ENCODE measurements at places on chromosomes 3 and 15. TPM values are rescaled to one million over a fixed set of nuclear protein-coding genes. Genes with fewer than 3 reads are reported as not detected.
A peak's percentile ranks its signal among the peaks of the same experiment; 100 is the strongest.

COL6A5 gene
- total RNA-seq: not detected

CSTA gene
- not detected for total RNA-seq

BBX gene
- 71.0 TPM for total RNA-seq

SAMD7 gene
- total RNA-seq: not detected

PEX5L gene
- 41.0 TPM for total RNA-seq

FHIT gene
- total RNA-seq: 15.2 TPM

CRABP1 gene
- 314 TPM for total RNA-seq

C2CD4B gene
- total RNA-seq: not detected

UTS2B gene
- total RNA-seq: not detected

C3orf20 gene
- not detected for total RNA-seq

BCL2A1 gene
- not detected for total RNA-seq

RBP2 gene
- total RNA-seq: not detected

ATP13A4 gene
- 0.93 TPM for total RNA-seq

MEX3B gene
- total RNA-seq: 96.2 TPM

CCRL2 gene
- not detected for total RNA-seq

ZPLD1 gene
- not detected for total RNA-seq

GOLGA6B gene
- total RNA-seq: not detected

TMEM108 gene
- total RNA-seq: 9.0 TPM

LSAMP gene
- total RNA-seq: 67.1 TPM

SMCO1 gene
- total RNA-seq: not detected

- no peak for DNase-seq
These were observed 32.6 kb upstream of the TBC1D5 start for GRCh38 chr3:17775073-17775472.

DNA sequence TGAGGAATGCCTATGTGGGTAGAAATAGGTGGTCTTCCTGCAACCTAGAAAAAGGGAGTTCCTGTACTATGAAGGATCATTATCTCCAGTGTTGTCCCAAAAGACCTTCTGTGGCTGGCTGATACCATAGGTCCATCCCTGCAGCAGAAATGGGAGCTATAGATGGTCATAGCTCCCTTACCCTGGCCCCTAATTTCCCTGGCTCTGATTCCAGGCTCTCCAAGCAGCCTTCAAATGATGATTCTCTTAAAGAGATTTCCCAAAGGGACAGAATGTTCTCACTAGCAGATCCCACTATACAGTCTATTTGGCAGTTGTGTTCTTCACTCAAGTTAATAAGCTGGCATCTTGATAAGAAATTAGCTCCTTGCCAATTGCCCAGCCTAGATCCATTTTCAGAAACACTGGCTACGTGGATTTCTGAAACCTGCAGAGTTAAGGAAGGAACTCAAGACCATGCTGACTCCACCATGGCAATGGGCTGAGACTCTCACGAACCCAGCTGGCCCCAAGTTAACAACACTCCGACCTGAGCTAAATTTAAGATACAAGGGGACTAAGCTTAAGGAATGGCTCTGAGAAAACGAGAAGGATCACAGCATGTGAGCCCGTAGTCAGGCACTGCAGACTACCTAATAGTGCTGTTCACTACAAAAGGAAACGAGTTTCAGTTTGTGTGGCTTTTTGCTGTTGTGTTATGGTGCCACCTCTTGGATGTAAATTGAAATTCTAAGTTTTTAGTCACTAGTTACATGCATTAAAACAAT lies 11.4 kb downstream of the C15orf40 start:
- no peak for DNase-seq

DNA sequence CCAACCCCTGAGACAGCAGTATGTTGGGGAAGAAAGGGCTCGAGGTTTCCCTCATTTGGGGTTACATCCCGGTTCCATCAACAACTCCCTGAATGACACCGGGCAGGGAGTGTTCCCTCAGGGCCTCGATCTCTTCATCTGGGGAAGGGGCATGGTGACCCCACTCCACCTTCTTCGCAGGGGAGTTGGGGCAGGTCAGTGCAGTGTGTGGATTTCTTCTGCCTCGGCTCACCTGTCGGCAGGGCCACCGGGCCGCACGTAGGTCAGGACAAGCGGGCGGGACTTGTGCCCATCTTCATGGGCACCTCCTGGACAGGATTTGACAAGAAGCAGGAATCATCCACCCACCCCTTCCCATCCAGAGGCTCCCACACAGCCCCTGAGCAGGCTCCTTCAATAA lies 17.4 kb downstream of the GRIP2 start:
- DNase-seq: peak; percentile 2

GRCh38 chr15:79212589-79213157 lies 69.8 kb upstream of the ANKRD34C start:
- no peak for DNase-seq

DNA sequence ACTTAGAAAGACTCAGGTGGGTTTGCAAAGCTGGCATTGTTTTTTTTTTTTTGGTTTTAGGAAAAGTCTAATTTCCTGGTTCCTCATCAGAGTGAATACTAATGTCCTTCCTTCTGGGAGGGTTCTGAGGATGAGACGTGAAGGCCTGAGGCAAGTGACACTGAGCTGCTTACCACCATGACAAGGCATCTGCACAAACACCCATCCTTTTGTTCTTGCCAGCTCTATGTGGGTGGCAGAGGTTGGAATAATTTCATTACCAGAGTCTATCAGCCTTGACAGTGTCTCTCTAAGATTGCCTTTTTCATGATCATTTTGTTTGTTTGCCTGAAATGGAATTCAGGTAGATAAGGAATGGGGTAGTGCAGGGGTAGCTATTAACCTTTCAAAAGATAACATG lies 17.1 kb downstream of the RTP4 start:
- no peak for DNase-seq

DNA sequence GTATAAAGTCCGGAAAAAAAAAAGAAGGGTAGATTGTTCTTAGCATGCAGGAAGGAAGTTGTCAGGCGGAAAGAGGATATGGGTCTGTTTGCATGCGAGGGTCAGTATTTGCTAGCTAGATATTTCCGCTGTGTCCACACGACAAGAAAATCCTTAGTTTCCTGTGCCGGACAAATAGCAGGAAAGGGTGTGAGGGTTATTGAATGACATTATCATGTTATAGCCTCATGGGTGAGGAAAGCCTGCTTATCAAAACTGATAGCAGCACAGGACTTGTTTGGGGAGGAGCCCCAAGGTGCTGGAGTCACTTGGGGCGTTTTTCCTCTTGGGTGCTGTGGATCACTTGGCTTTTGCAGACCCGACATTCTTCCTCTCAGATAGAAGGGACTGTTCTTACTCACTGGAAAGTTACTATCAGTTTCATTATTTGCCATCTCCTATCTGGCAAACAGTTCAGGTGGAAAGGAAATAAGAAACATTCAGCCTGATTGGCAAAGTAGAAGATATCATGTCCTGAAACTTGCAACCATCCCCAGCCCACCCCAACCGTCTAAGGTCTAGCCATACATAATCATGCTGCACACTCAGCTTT lies 127.2 kb upstream of the DPH6 start:
- DNase-seq: no peak

- DNase-seq: no peak
These were observed 65.9 kb upstream of the FEZF2 start for GRCh38 chr3:62439176-62439813.

GRCh38 chr3:106617276-106617675 lies 748.5 kb upstream of the CBLB start:
- no peak for DNase-seq

- DNase-seq: no peak
These were observed 512.1 kb downstream of the MAGI1 start for GRCh38 chr3:65526656-65527055.

- no peak for DNase-seq
These were observed 45.4 kb downstream of the SSR3 start for GRCh38 chr3:156509189-156510174.

GRCh38 chr3:168884353-168884903 lies 779.1 kb downstream of the MECOM start:
- DNase-seq: no peak

- DNase-seq: no peak
These were observed 627.2 kb downstream of the CADM2 start for GRCh38 chr3:85586018-85586417.

GRCh38 chr3:189322339-189322738 lies 150.6 kb downstream of the TPRG1 start:
- DNase-seq: no peak

GRCh38 chr15:100986158-100986896 lies 67.2 kb downstream of the LRRK1 start:
- DNase-seq: no peak

DNA sequence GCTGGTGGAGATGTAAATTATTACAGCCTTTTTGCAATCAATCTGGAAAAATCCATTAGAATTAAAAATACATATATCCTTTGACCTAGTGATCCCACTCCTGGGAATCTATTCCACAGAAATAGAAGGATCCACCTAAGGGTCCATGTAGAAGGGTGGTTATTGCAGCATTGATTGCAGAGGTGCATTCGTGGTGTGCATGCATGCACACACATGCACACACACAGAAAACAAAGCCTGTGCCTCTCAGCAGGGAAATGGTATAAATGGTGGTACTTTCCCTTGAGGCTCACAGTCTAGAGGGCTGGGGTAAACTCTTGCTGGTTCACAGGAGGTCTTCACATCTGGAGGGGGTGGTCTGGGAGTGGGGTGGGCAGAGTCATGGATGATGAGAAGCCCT lies 19.4 kb upstream of the ADPGK start:
- DNase-seq: no peak

- DNase-seq: no peak
These were observed 92.0 kb upstream of the RNU6-1 start for GRCh38 chr15:67931861-67932260.

DNA sequence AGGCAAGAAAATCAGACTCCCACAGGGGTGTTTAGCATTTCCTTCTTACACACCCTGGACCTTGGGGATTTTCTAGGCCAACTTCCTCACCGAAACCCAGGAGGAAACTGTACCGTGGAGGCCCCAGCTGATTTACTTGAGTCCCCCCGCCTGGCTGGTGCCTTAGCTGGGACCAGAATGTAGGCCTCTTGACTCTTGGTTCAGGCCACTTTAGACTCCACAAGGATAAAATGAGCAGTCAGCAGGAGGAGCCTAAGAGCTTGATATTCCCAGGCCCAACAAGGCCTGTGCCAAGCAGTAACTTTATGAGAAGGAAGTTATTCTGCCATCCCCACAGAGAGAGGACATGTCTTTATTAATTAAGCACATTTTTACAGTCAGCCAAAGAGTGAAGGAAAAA lies 4.6 kb upstream of the APBA2 start:
- no peak for DNase-seq

DNA sequence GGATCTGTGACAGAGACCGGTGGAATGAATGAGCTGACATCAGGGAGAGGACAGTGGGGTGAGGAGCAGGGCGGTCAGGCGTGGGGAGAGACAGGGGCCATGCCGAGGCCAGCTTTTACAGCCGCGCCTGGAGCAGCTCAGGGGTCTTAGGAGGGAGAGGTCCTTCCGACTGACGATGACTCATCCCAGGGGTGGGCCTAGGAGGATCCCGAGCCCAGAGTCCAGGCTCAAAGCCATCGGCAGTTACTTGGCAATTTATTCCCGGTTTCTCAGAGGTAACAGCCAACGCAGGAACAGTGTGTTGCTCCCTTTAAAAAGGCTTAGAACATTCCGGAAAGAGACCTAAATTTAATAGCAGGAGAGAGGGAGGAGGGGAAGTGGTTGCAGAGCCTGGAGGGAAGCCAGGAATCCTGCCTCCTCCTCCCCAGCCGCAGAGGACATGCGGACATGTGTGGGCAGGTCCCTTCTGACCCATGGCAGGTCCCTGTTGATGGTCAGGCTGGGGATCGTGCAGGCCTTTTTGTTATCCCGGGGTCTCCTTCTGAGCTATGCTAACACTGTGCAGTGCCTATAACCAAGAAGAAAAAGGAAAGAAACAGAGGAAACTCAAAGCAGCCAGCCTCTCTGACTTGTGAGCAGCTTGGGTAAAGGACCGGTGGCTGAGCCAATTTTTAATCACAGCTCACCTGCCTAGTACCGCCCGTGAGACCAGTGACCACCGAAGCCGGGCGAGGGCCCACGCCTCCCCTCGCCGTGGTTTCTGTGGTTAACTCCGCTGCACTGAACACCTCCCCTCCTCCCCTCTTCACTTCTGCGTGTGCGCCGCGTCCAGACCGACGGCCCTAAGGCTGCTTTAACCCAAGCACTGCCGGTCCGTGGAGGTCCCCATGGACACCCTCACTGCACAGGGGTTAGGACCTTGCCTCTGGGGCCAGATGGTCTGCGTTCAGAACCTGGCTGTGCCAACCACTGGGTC lies 392.4 kb upstream of the PROK2 start:
- no peak for DNase-seq

DNA sequence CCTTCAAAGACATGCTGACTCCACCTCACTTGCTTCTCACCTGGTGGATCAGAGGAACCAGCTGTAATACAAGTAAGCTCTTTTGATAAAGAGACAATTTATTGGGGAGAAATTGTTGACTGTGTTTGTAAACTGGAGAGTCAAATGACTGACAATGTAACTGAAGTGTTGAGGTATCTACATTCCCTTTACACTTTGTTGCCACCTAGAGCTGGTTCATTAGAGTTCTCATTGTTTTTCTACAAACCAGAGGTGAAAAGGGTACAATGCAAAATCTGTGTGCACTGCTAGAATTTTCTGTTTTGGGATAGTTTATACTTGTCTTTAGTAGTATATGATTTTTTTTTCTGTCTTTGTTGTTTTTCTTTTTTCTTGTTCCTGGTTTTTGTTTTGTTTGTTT lies 8.7 kb upstream of the LRRC58 start:
- DNase-seq: no peak

GRCh38 chr3:191290311-191291025 lies 38.7 kb upstream of the CCDC50 start:
- no peak for DNase-seq

GRCh38 chr3:157070678-157070999 lies 89.3 kb downstream of the CCNL1 start:
- DNase-seq: no peak

DNA sequence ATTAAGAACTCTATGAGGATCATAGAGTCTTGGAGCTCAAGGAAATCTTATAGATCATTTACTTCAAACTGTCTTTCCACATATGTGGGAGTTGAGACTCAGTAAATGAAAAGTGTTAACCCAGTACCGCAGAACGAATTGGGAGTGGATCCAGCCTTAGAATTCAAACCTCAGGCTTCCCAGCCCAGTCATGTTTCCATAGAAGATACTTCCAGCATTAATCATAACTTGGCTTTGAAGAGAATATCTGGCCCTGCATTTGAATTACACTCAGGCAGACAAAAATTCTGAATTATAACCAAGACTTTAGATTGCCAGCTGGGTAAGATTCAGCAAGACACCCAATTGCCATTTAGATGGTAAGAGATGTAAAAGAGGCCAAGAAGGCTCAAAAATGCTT lies 972.0 kb downstream of the TUSC7 start:
- no peak for DNase-seq

DNA sequence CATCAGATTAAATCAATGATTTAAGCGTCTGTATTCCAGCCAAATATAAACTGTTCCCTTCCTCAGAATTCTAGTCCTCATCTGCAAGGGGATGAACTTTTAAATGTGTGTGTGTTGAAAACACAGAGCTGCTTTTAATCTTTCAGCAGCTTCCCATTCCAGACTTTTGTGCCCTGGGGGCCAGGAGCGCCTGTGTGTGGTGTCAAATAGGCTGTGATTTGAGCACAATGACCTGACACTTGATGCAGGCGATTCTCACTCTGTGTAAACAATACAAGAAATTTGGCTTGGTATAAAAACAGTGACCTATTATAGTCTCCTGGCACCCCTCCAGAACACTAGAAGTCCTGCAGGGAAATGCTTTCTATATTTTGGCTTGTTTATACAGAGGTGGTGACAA lies 274.6 kb upstream of the ROPN1 start:
- no peak for DNase-seq

All from glutamatergic neuron (in vitro differentiated cells).